ENCODE measurements at places on chromosomes 5 and 9.

- no peak for DNase-seq
Observed at GRCh38 chr5:137266186-137266585, 232.9 kb downstream of the SPOCK1 start.

DNA sequence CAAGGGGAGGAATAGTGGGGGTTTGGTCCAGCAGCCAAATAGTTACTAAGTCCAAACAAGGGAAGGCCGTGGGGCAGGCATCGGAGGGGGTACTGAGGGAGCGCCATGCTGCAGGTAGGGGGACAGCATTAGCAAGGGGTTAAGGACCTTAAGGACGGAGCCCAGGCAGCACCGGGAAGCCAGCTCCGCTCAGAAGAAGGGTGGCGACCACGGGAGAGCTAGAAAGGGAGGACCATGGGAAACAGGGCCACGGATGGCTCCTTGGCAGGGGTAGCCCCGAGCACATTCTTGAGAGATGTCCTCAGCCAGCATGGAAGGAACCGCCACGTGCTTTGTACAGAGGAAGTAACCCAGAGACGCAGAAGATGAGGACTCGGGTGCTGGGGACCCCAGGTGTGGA lies 76.2 kb upstream of the STXBP1 start:
- DNase-seq, result no peak

- DNase-seq, result no peak
Observed at GRCh38 chr5:180487556-180487955, 6.6 kb upstream of the CNOT6 start.

- no peak for DNase-seq
Observed at GRCh38 chr5:103489307-103489706, 73.3 kb downstream of the NUDT12 start.

GRCh38 chr9:3479514-3480352 lies 46.1 kb downstream of the RFX3 start:
- DNase-seq, result no peak

GRCh38 chr5:133546500-133546899 lies 65.8 kb downstream of the FSTL4 start:
- DNase-seq, result no peak

- no peak for DNase-seq
Observed at GRCh38 chr5:180041301-180042274, 30.0 kb downstream of the RNF130 start.

DNA sequence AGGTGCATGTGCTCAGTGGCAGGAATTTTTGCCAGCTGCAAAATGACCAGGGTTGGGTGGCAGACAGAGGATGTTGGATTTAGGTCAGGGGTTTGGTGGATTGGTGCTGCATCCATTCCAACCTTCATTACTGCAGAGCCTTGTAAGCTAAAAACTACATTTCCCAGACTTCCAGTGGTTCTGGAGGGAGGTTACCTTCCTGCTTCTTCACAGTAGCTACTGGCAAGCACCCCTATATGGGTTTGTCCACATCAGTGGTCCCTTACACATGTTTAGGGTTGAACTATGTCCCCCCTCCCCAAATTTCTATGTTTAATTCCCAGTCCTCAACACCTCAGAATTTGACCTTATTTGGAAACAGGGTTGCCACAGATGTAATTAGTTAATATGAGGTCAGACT lies 20.7 kb upstream of the IL17B start:
- no peak for DNase-seq

GRCh38 chr9:136316896-136317676 lies 10.3 kb upstream of the GPSM1 start:
- no peak for DNase-seq

DNA sequence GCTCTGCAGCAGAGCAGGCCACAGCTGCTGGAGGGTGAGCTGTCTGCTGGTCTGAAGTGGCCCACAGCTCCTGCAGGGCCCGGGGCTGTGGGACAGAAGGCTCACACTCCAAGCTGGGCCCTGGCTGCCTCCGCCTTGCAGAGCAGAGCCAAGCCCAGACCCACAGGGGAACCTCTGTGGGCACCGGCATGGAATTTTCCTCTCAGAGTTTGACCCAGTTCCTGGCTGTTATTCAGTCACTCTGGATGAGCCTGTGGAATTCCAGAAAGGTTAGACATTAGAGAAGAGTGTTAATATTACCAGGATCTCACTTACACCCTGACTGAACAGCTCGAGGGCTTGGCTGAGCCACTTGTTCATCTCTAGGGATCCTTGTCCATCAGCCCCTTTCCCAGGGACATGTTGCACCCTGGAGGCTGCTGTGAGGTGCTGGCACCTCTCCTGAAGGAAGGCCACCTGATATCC lies 17.5 kb downstream of the IL9 start:
- DNase-seq, result no peak

GRCh38 chr5:143359869-143360268 lies 43.6 kb downstream of the NR3C1 start:
- no peak for DNase-seq

GRCh38 chr9:79013715-79014610 lies 557.8 kb upstream of the TLE4 start:
- DNase-seq, result no peak

GRCh38 chr5:127564002-127564769 lies 46.7 kb downstream of the PRRC1 start:
- no peak for DNase-seq

DNA sequence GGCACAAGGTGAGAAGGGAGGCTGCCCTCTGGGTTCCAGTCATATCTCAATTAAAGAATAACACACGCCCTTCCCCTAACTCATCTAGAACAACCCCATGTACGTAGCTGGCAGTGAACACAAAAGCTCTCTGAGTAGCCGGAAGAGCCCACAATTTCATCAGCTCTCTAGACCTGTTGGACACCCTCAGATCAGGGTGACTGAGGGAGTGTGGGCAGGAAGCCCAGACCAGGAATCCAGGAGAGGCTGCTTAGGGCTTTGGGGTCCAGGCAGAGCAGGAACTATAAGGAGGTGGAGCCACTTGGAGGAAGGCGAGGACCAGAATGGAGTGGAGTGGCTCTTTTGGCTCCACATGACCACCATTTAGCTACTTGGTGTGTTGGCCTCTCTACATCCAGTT lies 237.4 kb downstream of the NR3C1 start:
- no peak for DNase-seq

- DNase-seq, result no peak
Observed at GRCh38 chr9:101495810-101496209, 37.8 kb upstream of the RNF20 start.

DNA sequence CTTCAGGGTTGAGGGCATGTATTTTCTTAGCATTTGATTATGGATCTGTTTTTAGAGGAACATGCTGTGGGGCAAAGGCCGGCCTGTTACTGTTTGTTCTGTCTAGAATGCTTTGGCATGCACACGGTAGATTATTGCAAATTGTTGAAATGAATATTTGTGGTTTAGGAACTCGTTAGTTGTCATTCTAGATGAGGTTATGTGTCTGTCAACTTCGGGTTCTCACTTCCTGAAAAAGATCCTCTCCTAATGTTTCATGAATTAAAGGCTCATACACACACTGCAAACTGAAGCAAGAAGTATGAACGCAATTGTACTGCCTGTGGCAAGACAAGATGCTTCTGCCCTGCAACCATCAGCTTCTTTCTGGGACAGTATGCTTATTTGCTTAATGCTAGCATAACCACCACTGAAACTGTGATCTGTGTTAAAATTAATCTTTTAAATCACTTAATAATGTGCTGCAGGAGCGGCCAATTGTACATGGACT lies 99.6 kb downstream of the BASP1 start:
- no peak for DNase-seq

DNA sequence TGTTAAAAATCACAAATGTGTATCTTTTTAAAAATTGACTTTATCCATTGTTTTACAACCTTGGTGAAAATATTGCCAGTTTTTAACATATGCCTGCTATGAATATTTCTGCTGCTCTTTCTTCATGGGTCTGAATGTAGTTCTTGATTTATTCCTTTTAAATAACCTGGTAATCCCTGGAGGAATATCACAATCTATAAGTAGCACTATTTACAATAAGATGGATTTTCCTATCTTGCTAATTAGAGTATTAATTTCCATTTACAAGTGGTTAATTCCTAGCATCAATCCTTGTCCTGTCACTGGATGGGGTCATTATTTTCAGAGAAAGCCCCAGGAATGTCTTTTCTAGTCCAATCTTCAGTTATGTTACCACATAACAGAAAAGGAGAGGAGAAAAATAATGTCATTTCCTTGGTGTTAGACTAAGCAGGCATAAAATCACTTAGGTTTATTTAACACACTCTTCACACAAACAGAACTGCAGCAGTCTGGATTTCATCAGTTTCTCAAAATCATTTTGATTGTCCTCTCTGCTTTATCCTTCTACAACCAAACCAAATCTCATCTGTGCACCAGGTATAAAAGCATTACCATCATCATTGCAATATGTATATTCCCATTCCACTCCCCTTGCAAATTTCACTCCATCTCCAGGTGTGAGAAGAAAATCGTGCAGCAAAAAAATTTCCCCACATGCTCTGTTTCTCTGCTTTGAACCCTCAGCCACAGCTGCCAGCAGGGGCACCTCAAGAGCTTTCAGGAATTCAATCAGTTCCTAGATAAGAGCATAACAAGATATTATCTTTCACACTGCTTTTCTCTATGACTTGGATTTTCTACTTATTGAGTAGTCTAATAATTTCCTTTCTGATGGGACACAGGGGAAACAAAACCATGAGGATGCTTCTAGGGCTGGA lies 204.1 kb downstream of the SEC61B start:
- no peak for DNase-seq

DNA sequence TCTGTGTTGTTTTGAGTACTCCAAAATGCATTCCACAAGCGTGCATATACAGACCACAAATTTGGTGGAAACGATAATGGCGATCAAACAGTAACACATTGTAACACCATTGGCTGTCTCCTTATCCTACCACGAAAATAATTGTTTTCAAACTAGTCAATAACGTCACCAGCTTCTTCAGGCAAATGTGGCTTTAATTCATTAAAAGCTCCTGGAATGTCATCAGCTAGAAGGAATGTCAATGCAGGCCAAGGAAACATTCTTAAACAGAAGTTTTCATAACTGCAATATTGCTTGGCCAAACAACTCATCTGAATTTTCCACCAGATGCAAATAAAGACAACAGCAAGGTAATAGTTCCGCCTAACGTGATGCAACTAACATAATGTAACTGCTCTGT lies 71.6 kb upstream of the XPA start:
- no peak for DNase-seq

GRCh38 chr5:179120421-179120861 lies 60.3 kb downstream of the ZNF354C start:
- no peak for DNase-seq

DNA sequence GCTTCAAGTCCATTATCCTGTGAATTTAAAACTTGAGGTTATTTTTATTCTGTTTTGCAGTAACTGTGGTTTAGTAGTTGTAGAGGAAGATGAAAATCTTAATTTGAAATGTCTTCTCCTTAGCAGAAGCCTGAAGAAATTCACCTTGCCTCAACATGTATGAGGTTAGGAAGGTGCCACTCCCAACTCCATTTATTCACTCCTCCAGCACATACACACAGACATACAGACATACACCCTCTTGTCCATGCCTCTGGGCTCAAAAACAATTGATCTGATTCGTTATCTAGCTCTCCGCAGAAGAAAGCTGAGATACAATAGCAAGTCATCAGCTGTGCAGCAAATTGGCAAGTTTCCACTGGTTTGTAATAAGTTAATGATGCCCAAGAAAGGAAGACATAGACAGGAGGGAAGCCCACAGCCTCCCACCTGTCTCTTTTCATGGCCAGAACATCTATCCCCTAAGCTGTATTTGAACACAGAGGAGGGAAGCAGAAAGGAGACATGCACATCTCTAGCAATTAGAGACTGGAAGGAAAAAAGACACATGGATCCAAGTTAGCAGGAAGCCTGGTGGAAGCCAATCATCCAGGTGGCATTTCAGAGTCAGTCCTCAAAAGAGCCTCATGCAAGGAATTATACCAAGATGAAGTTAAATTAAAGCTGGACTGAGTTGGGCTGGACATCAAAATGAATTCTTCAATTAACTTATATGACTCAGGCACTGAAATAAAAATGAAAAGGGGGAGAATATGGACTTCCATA lies 257.9 kb downstream of the ASTN2 start:
- no peak for DNase-seq

DNA sequence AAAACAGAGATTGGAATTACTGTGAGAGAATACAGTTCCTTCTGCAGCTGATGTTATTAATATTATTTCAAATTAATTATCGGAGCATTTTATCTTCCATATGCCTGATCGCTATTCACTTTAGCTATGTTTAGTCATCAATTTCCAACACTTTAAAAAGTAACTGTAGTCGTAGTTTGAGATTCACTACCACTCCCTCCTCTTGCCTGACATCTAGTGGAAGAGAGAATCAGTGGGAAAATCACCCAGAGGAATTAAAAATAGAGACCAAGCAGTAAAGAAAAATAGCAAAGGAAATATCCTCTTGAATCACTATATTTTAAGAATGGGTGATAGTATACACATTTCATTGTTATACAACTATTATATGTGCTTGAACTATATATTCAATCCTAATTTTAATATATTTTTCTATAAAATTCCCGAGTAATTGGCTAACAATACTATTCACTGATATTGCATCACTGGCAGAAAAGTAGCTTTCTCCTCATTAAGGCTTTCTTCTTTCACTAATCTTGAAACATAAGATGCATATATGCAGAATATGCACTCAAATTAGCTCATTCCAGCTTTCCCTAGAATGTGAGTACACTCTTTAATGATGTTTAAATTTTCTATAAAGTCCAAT lies 708.7 kb downstream of the CDH9 start:
- DNase-seq, result no peak

GRCh38 chr9:34540827-34541226 lies 18.0 kb upstream of the ENHO start:
- DNase-seq, result no peak

GRCh38 chr5:73768-74502 lies 18.0 kb upstream of the PLEKHG4B start:
- no peak for DNase-seq

DNA sequence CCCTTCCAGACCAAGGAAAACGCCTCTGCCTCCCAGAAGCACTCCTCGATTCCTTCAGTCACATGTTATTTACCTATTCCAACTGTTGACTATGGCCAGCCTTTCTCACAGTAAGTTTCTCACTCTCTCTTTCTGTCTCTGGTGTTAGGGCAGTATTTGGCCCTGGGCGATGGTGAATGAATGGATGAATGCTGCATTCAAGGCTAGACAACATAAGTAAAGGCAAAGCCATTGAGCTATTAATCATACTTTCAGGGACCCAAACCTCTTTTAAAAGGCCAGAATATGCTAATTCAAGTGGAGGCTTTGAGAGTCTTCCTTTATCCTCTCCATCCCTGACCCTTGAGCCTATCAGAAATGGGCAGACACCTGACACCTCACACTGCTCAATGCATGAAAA lies 78.5 kb downstream of the SEC61B start:
- no peak for DNase-seq

DNA sequence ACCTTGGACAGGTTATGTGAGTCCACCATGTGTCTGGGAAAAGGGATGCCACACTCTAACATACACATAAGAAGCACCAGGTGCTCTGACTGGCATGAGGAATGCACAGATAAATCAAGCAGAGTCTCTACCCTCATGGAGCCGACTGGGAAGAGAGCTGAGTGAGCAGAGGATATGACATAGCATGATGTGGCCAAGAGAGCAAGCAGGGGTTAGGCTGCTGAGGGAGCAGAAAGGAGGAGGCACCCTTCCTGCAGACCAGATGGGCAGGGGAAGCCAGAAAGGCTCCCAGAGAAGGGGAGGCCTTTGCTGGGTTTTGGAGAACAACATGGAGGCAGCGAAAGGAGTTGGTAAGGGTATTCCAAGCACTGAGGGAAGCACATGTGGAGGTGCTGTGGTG lies 223.1 kb downstream of the GNA14 start:
- no peak for DNase-seq

GRCh38 chr5:151885138-151885908 lies 39.3 kb downstream of the GLRA1 start:
- DNase-seq, result no peak
